Fibroblast of skin of left quadriceps (primary cell): ENCODE measurements at places on chromosomes 7 and 10.

DNA sequence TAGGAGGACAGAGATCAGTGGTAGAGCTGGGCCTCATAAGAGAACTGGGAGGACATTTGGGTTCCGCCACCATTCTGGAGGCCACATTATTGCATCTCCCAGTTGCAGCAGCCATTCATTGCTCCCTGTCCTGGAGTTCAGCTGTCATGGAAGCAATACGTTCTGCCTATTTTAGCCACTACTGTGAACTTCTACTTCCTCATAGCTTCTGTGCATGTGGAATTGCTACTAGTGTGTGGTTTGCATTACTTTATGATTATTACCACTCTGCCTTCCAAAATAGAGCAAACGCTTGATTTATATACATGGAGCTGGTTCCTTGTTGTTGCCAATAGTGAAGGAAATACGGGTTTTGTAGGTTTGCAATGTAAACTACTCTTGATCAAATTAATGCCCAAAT lies 47.2 kb upstream of the PLPP4 start:
- DNase-seq: no peak

DNA sequence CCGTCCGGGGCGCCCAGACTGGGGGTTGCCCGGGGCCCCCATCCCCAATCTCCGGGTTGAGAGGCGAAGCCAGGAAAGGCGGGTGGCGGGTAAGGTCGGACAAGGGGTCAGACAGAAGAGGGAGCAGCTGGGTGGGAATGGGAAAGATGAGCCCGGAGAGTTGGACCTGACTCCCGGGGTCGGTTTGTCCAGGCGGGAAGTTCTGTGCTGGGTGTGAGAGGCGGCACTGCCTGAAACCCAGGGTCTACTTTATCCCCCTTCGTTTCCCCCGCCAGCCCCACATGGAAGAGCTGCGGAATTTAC lies 675 bp downstream of the SLC4A2 start:
- no peak for DNase-seq

DNA sequence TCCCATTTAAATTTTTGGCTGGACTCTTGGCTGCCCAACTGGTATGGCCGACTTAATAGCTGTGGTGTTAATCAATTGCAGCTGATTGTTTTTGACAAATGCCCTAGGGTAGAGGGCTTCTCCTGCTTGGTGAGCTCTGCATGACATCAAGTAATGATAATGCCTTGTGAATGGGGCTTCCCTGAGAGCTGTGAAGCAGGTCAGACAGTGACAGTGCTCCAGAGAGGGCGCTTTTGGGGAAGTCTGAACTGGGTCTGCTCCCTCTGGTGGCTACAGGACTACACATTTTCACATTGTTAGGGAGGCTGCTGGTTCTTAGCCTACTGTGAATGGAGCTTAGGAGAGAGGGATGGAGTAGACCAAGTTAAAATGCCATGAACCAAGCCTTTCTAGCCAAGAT lies 98.8 kb downstream of the SDK1 start:
- no peak for DNase-seq

DNA sequence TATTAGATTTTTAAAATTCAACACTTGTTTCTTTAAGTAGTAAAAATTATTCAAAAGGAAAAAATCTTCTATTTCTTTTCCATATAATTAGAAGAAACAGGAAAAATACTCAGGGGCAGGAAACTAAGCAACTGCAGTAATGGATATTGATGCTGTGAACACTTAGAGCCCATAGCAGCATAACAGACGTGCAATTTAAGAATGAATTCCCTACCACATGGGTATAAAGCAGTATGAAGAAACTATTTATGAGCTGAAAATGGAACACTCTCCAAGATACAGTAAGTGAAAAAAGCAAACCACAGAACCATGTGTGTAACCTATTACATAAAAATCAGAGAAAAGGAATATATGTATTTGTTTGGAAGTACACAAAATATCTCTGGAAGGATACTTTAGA lies 30.8 kb downstream of the ARHGAP19 start:
- DNase-seq: no peak

DNA sequence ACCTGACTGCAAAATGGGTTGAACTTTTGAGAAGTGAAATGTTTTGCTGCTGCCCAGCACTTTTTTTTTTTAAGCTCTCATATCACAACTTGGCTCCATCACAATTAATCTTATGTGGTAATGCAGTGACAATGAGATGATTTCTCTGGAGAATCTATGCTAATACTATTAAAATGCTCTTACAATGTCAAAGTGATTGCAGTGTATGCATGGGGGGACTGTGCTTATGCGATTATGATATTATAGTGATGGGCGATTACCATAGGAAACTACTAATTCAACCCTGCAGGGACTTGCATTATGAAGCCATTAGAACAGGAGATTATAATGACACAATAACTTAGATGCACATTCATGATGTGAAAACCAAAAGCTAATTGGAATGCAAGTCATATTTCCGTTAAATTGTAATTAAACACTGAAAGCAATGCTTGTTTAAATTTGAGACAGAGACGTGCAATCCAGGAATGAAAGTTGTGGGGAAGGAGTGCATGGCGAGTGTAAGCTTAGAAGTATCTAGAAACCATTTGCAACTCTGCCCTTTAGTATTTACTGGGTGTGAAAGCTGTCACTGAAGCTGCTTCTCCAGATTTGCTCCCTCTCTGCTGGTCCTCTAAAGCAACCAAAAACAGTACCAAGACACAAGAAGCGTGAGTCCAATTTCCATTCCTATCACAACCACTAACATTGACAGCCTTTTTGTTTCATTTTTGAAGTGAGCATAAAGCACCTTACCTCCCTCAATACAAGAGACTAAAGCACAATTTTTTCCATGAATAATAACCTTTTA lies 21.6 kb downstream of the PTER start:
- no peak for DNase-seq

- no peak for DNase-seq
Observed at GRCh38 chr10:35456784-35457183, 120.5 kb downstream of the CCNY start.

DNA sequence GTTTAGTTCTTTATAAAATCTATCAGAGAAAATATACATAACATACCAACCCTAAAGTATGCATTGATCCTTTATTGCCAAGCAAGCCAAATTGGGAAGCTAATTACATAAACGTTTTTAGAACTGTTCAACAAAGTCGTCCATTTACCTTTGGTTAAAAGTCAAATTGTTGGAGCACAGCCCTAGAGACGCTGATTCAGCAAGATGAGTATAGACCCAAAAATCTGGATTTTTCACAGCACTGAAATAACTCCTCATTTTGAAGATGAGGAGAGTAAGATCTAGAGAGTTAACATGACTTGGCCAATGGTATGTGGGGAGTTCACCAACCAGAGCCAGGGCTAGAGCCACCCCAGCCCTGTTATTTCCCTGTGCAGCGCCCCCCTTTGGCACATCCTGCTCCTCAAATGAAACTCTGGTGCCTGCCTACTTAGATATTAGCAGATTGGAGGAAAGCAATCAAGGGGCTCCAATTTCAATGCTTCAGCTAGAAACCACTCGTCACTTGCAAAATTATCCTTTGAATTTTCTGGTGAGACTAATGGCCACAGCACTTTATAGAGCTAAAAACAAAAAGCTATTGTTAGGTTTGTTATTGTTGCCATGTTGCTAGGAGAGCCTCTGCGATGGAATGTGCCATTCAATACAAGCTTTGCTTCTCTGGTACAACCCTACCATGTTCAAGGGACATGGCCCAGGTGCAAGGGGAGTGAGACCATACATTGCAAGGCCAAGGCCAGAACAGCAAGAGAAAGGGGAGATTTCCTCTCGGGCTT lies 132.6 kb upstream of the ZEB1 start:
- DNase-seq: no peak

DNA sequence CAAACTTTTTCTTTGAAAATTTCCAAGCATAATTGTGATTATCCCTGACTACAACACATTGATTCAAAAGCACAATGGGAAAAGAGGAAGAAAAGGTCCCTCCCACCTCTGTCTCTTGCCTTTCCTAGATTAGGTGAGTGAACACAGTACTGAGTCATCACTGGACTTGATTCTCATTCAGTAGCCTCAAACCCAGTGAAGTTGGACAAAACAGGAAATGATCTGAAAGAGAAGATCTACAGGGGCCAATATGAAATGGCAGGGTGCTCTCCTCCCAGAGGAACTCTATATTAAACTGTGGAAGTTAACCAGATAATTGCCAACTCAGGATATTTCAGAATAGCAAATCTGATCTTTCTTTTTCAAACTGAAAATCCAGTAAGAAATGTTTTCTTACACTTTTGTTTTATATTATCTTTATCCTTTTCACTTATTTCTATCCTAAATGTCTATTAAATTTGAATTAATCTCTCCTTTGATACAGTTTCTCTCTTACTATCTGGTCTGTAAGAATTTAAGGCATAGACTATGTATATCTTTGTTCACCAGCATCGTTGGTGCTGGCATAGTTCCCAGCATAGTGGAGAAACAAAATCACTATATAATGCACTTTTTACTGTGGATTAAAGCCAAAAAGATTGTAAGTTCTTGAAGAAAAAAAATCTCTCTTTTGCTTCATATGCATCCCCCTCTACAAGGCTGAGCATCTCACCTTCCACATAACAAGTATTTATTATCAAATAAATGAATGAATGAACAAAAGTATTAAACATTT lies 41.4 kb upstream of the IKZF1 start:
- no peak for DNase-seq

DNA sequence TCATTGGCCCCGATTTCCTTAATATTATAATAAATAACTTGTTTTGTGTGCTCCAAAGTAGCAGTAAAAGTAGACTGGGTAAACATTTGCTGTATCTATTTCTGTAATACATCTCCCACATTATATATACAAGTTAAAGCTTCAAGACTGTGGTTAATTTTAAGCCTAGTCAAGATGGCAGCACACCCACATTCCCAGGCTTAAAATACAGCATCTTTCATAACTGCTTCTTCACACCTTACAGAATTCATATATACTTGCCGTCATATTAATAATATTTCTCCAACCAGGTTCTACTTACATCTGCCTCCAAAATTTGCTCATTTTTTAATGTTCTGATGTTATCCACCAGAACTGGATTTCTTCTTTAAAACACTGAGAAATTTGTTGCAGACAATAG lies 85.6 kb downstream of the NRCAM start:
- DNase-seq: no peak

DNA sequence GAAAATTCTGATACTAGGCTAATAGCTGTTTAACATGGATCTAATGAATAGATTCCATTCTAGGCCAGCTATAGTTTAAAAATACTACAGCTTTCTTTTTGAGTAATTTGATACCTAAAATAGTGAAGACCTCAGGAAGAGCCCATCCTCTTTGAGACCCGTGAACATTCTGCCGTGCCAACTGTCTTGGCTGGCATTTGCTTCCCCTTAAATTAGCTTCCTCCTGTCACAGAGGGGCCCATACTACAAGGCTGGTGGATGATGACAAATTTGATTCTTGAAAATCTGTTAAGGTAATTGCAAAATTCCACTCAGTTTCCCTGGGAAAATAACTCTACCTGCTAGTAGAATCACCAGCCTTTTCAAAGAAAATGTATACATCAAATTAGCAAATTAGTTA lies 385.0 kb downstream of the DPP6 start:
- DNase-seq: no peak

GRCh38 chr10:70459774-70460490 lies 18.5 kb upstream of the NODAL start:
- DNase-seq: no peak

DNA sequence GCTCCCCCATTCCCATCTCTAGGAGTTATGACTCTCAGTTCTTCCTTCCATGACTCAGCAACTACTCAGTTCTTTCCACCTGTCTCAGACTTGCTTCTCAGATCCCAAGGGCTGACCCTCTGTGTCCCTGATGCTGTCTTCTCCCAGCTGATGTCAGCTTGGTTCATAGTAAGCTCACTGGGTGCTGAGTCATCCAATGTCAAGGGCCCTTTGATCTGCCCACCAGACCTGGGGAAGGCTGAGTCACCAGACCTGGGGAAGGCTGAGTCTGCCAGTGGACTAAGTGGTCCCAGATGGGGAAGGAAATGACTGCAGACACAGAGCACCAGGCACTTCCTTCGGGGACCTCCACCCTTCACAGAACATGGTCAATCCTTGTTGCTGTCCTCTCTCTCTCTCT lies 76.1 kb upstream of the ZEB1 start:
- DNase-seq: peak; percentile 86

- DNase-seq: no peak
Observed at GRCh38 chr7:45583296-45583695, 9.1 kb downstream of the ADCY1 start.

DNA sequence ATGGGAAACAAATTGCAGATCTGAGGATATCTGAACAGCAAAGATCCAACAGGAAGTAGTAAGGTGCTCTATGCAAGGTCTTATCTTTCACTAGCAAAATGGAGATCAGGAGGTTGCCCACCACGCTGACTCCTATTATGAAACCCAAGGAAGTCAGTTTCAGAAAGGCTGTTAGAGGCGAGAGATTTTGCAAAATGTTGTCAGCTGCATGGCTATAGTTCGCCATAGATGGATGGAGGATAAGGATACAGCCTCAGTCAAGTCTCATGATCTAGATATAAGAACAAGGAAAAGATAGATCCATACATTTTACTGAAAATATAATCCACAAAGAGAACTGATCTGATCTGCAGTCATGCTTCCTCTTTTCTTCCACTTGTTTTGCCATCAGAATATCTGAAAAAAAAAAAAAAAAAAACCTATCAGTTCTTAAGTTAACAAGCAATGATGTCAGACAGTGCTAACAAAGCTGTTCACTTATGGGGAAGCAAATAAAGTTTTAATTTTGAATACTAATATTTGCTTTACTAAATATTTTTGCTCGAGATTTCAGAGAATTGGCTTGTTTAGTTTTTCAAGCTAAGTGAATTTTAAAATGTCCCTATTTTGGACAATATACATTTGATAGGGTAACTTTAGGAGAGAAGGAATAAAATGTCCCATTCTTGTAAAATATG lies 2.0 kb downstream of the GPR85 start:
- DNase-seq: no peak

DNA sequence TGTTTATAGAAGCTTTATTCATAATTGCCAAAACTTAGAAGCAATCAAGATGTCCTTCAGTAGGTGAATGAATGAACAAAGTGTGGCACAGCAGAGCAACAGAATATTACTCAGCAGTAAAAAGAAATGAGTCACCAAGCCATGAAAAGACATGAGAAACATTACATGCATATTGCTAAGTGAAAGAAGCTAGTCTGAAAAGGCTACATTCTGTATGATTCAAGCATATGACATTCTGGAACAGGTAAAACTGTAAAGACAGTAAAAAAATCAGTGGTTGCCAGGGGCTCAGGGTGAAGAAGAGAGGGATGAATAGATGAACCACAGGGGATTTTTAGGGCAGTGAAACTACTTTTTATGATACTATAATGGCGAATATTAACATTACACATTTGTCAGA lies 80.9 kb upstream of the APBB1IP start:
- no peak for DNase-seq

- DNase-seq: no peak
Observed at GRCh38 chr10:3785851-3786271, 852 bp upstream of the KLF6 start.

GRCh38 chr10:11716686-11717085 lies 25.5 kb upstream of the ECHDC3 start:
- no peak for DNase-seq
